ENCODE measurements at places on chromosomes 3 and 15.

DNA sequence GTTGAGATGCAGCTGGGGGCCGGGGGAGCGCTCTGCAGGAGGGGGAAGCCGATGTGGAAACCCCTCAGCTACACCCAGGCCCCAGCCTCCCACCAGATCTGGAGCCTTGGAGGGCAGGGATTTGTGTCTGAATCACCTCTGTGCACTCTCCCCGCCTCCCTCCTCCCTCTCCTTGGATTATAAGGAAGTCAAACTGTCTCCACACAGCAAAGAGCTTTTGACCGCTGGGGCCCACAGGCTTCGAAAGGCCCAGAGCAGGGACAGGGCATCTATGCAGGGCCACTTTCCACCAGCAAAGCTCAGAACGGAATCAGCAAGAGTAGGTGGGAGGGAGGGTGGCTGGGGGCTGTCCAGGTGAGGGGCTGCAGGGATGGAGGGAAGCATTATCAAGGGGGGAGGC is 68.9 kb downstream of the IQSEC1 start:
- no peak for DNase-seq

DNA sequence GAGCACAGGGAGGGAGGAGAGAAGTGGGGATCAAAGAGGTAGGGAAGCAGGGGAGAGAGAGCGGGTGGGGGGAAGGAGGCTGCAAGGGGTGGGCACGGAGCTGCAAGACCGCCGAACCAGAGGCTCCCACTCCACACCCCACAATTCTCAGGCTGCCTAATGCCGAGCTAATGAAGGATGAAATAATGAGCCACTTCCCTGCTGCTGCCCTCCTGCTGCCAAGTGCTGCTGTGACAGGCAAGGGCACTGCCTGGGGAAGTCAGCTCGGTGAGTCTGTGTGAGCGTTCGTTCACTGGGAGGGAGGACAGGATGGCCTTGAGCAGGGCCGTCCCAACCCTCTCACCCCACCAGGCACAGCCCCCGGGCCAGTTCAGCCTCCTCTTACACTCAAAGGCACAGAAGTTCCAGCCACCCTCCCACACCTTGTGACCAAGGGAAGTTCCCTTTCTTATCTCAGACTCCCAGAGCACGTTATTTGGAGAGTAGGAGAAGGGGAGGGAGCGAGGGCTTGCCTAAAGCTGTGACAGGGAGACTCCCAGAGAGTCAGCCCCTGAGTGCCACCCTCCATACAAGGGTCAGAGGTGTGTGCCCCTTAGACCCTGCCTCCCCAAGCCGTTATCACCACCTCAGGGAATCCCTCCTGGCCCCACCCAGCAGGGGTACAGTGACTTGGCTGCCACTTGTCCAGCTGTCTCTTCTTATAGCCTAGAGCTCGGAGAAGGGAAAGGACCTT is 12.4 kb downstream of the GLYCTK start:
- DNase-seq: peak; percentile 91

- DNase-seq: no peak
These were observed 99.2 kb upstream of the TMC3 start for GRCh38 chr15:81473177-81473576.

- DNase-seq: peak; percentile 97
These were observed 38.2 kb downstream of the MB21D2 start for GRCh38 chr3:192879346-192880031.

DNA sequence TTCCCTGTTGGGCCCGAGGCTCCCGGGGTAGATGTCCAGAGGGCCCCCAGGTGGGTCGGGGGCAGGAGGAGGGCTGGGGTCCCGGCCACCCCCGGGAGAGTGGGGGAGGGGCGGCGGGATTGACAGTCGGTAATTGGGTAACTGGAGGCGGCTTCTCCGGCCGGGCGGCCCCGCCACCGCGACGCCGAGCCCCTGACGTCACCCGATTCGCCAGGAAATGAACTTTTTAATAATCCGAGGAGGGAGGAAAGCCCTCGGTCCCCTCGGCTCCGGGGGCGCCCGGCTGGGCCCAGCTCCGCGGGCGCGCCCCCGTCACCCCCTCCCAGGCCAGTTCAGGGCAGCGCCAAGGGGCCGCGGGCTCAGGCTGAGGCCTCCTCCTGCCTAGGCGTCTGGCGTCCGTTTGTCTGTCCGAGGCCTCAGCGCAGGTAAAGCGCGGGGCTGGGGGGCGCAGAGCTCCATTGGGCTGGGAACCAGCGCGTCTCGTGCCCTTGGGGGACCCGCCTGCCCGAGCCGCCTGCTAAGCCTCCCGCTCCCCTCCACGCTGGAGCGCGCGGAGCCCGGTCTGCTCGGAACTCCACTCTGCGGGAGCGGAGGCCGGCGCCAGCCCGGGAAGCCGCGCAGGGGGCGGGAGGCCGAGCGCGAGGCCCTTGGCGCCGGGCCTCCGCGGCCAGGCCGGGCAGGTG is 3.9 kb downstream of the GATA2 start:
- peak; percentile 83 for DNase-seq

- no peak for DNase-seq
These were observed 89.3 kb downstream of the PLSCR2 start for GRCh38 chr3:146380046-146380445.

DNA sequence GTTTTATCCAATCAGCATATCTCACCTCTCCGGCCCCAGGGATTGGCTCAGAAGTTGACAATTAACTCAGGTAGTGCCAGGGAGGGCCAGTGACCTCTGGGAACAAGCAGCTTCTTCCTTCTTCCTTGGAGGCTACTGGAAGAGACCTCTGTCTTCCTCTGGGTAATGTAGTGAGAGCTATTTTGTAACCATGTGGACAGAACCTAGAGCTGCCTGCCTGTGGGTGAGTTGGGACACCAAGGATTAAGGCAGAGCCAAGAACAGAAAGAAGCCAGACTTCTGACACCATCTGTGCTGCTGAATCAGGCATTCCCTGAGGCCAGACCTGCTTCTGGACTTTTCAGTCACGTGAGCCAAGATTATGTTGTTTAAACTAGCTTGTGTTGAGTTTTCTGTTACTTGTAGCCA is 5.9 kb upstream of the NDUFAF1 start:
- peak; percentile 69 for DNase-seq

GRCh38 chr3:194801461-194802432 is 116.1 kb downstream of the FAM43A start:
- no peak for DNase-seq

DNA sequence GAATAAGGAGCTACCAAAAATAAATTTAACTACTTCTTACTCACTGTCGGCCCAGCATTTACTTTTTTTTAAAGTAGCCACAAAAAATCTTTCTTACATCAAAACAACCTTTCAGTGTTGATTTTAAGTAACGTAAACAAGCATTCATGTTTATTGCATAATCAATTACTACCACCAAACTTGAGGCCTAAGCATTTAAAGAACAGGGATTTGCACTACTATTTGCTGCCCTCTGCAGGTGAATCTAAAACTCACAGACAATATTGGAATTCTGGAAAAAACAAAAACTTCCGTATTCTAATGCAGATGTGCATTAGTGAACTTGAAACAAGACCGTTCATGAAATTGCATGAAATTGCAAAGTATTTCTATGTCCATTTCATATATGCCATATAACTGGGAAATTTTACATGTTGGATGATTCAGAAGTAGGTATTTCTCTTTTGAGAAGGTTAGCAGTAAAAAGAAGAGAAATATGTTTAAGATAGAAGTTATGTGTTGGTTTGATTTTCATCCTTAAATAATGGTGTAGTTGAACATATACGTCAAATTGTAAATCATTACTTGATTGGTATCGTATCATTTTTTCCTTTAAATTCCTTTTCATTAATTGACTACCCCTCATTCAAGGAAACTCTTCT is 55.6 kb downstream of the CGGBP1 start:
- DNase-seq: no peak

DNA sequence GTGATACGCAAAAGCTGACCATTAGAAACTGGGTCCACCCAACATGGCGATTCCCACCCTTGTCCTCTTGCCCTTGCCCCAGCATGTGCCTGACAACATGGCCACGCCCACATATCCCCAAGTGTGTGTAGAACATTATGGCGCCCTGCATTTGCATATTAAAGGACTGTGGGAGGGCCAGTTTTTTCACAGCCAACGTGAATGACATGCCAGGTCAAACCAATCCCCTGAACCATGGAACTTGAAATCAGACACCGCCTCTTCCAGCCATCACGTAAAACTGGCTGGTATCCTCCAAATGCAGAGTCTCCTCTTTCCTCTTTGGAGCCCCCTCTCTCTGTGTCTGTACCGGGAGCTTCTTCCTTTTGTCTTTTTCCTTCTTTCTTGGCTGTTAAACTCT is 156.7 kb upstream of the EPHA6 start:
- DNase-seq: no peak

DNA sequence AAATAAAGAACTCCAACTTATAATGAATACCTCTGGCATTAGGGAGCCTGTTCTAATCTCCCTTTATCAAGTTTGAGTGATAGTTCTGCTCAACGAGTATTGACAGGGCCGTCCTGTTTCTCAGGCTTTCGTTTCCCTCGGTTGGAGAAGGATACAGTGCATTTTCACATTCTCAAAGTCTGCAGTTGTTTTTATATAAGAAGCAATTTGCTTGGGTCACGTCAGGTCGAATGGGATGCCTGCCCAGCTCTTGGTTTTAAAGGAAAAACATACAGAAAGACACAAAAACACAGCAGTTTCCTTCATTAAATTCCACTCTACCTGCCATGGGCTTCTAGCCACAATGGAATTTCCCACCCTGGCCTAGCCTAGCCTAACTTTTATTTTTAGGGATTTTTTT is 366.3 kb downstream of the TIGIT start:
- DNase-seq: no peak

GRCh38 chr3:17579289-17580031 is 163.0 kb downstream of the TBC1D5 start:
- DNase-seq: no peak

DNA sequence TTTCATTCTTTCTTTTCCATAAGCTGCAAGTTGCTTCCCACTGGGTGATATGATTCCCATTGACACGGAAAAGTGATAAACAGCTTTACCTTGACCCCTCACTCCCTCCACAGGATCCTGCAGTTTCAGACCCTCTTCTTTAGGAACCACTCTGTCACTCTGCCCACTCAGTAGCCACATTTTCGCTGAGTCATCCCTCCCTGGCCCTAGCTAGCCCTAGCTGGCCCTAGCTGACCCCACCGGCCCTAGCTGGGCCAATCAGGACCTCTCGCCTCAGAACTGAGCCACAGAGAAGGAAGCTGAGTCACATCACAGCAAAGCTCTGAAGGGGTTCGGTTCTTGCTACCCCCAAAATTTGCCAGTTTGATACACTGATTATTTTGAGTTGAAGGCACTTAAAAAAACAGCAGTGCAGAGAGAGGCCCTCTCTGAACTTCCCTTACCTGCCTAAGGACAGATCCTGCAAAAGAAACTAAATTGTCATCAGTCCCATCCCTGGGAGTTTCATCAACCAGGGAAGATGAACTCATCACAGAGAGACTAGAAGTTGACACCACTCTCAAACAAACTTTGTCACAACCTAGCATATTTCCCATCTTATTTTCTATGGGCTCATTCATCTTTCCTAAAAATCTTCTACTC is 233.5 kb upstream of the PROK2 start:
- DNase-seq: peak; percentile 71

- DNase-seq: no peak
These were observed 141.2 kb upstream of the MANF start for GRCh38 chr3:51243924-51244323.

- no peak for DNase-seq
These were observed 66.8 kb downstream of the IQSEC1 start for GRCh38 chr3:13006216-13006990.

- DNase-seq: no peak
These were observed 26.4 kb upstream of the P4HTM start for GRCh38 chr3:48963591-48963990.

DNA sequence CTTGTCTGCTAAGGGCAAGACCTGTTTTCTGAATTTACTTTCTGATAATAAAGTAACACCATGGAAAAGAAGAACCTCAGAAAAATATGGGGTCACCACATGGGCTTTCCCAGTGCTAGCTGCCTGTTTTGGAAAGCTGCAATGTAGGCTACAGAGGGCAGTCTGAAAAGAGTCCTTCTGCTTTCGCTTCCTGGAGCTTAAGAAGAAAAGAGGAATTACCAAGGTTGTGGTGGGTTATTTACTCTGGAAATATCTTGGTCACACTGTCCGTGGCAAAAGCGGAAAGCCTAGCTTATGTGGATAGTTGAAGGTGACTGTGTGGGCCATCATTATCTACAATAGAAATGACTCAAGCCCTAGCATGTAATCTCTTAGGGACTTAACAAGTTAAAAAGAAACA is 31.7 kb upstream of the IP6K2 start:
- no peak for DNase-seq

DNA sequence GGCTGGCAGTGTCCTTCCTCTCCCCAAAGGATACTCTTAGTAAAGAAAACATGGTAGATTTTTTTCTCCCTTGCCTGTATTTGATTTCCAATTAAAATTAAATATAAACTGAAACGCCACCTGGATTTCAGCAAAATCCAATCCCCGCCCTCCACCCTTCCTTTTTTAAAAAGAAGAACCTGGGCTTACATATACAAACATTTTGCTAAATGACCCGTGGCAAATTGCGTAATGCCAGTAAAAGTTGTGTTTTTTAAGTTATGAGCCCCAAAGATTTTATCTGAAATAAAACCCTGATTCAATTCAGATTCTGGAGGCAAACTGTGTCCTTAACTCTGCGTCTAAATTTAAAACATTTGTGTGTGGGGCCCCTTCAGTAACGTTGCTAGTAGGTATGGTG is 403.0 kb downstream of the FOXP1 start:
- DNase-seq: no peak

GRCh38 chr15:87707566-87708130 is 548.9 kb downstream of the NTRK3 start:
- DNase-seq: no peak

- DNase-seq: no peak
These were observed 93.8 kb downstream of the DNAJB8 start for GRCh38 chr3:128372707-128373533.
